ENCODE measurements at places on chromosomes 6 and 20.

DNA sequence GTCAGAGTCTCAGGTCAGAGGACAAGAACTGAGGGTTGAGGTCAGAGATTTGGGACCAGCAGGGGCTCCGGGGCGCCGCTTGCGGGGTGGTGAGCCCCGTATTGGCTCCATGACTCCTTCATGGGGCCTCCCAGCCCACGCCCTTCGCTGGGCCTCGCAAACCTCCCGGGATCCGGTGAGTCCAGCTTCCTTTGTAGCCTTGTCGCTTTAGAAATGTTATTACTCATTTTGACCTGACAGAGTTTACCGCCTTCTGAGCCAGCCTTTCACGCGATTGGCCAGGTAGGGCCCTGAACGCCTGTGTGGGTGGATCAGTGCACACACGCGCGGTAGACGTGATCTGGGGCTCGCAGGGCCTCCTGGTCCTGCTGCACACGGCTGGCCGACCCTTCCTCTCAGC is 181.1 kb downstream of the ERMARD start:
- no peak for DNase-seq

- DNase-seq, result no peak
Measured at GRCh38 chr6:9316831-9317230, 881.5 kb upstream of the SLC35B3 start.

- DNase-seq, result no peak
Measured at GRCh38 chr6:3280091-3280490, 21.3 kb downstream of the PSMG4 start.

DNA sequence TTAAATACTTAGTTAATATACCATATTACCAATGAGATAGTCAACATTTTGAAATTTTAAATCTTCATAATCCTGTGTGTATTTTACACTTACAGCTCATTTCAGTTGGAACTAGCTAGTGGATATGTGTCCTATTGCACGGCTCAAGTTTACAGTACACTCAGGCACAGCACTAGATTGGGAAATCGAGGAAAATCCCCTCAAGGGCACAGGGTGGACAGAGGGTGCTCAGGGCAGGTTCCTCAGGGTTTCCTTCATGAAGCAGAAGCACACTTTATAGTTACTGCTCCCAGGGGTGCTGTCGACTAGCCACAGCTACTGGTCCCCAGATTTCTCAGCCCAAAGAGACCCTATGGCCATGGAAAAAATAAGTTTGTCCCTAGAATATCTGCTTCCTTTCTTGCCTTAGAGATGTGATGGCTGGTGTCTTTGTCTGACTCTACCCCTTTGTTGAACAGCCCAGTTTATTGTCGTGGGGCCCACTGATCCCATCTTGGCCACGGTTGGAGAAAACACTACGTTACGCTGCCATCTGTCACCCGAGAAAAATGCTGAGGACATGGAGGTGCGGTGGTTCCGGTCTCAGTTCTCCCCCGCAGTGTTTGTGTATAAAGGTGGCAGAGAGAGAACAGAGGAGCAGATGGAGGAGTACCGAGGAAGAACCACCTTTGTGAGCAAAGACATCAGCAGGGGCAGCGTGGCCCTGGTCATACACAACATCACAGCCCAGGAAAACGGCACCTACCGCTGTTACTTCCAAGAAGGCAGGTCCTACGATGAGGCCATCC is 1.5 kb downstream of the BTN2A1 start:
- DNase-seq, result no peak

DNA sequence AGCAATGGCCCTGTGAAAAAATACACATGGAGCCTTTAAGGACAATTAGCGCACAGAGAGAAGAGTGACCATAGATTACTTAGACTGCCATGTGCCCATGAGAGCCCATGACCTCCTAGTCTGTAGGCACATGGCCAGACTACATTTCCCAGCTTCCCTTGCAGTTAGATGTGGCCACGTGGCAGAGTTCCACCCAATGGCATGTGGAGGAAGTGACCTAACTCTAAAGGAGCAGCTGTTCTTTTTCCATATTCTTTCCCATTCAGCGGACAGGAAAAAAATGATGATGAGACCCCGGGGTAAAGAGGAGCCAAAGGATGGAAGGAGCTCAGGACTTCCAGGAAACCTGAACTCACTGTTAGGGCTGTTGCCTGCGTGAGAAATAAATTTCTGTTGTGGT is 116.6 kb downstream of the CBLN4 start:
- DNase-seq, result no peak

DNA sequence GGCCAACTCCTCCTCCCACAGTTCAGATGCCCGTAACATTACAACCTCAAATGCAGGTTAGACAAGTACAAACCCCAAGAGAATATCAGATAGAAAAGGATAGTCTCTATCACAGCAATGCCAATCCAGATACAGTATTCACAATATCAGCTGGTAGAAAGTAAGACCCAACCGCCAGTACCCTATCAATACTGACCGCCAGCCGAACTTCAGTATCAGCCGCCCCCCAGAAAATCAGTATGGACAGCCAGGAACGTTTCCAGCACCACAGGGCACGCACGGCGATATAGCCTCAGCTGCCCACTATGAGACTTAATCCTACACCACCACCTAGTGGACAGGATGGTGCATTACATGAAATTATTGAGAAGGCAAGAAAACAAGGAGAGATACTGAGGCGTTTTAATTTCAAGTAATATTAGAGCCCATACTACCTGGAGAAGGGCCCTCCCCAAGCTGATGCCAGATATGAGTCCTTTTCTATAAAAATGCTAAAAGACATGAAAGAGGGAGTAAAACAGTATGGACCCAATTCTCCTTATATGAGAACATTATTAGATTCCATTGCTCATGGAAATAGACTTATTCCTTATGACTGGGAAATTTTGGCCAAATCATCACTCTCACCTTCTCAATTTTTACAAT is 17.6 kb upstream of the EIF2S2 start:
- DNase-seq, result peak; percentile 82

GRCh38 chr6:119873107-119873506 is 523.5 kb upstream of the MAN1A1 start:
- DNase-seq, result no peak

DNA sequence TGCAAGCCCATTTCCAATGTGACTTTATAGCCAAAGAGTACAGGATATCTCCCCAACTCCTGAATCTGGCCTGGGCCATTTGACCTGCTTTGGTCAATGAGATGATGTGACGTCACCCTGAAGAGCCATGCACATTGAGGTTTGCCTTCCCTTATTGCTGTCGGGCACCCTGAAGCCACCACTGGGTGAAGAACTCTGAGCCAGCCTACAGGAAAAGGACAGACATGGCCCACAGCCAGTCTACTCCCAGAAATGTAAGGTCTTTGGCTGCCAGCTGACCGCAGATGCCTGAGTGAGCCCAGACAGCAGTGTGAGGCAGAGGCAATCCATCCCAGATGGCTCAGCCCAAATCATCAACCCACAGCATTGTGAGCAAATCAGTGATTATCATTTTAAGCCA is 3.7 kb upstream of the SYNDIG1 start:
- DNase-seq, result no peak

DNA sequence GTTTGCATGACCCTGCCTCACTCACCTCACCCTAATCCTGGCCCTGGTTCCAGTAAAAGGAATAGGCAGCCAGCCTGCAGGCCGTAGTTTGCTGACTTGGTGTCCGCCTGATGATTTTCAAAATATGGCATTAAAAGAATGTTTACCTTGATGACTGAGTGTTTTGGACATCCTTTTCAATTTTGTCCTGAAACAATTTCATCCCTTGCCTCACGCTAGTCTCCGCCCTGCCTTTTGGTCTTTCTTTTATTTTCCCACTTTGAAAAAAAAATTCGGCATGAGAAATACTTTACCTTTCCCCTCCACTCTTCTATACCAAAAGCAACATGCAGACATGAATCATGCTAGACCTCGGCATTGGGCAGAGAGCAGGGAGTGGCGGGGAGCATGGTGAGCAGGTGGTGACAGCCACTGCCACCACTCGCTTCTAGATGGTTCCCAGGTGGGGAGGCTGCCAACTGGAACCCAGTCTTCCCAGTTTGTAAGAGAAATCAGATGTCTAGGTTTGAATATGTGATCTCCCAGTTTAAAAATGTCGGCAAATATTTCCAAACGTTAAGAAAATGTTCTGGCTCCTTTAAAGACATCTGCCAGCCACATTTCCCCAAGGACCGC is 9.4 kb downstream of the CD40 start:
- DNase-seq, result no peak

GRCh38 chr6:139355777-139356445 is 18.5 kb downstream of the CITED2 start:
- DNase-seq, result no peak

DNA sequence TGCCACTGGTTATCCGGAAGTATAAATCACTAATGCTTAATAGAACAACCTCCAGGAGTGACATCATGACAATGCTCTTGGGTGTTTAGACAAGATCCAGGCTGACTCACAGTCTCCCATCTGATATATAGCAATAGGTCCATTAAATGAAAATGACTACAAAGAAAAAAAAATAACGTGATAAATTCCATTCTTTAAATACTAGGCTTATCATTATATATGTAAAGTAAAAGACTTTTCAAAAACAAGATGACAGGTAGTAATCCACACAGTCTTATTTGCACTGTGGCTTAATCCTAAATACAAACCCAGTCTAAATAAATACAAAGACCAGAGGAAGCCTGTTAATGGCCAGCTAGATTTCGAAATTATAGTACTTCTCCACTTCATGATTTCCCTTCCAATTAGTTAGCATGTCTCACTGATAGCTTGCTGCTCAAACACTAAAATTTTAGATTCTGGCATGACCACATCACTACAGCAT is 149.1 kb upstream of the BEND3 start:
- no peak for DNase-seq

DNA sequence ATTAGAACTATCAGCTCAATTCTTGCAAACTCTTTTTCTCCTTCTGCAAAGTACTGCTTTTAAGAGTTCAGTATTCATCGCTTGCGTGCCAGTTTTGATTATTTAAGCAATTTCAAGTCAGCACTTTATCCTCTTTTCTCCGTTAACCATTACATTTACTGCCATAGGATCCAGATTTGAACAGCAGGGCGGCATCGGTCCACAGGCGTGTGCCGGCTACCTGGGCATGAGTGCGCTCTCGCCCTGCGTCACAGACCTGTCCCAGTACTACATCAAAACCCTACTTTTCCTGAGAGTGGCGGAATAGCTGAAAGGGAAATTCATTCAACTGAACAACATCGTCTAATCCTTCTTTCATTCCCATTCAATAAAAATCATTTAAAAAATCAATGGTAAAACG is 53.4 kb downstream of the MYLK4 start:
- no peak for DNase-seq

GRCh38 chr6:6270948-6271535 is 49.4 kb downstream of the F13A1 start:
- no peak for DNase-seq

DNA sequence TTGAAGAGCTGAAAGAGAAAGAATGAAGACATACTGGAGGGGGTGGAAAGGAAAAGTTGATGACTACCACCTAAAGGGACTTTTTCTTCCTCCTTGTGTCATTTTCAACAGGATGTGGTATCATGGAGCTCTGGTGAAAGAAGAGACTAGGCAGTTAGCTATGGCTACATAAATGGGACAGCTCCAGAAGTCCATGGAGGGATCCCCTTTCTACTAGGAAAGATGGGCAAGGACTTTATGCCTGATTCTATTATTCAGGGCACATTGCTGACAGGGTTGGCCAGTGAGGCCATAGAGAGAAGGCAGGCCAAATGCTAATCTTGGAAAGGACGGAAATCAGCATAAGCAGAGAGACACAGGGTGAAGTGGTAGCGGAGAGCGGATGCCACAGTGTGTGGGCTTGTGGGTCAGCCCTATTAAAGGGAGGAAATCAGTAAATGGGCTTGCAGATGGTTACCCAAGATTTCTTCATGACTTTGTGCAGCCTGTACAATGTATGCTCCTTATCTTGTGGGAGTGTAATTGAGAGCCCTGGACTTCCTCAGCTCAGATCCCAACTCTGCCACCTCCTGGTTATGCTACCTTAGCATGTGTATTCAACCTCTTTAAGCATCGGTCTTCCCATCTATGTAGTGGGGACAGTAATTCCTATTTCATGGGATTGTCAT is 77.4 kb upstream of the TMEM170B start:
- no peak for DNase-seq

- DNase-seq, result no peak
Measured at GRCh38 chr6:35260591-35261570, 1.3 kb downstream of the ZNF76 start.

GRCh38 chr6:149153100-149153499 is 164.4 kb upstream of the TAB2 start:
- no peak for DNase-seq

GRCh38 chr20:62246872-62247652 is 8.7 kb downstream of the OSBPL2 start:
- DNase-seq, result no peak

GRCh38 chr6:157682856-157683481 is 140.1 kb upstream of the SNX9 start:
- DNase-seq, result no peak

GRCh38 chr6:73340048-73340447 is 14.0 kb downstream of the DPPA5 start:
- DNase-seq, result no peak

GRCh38 chr6:168042426-168043192 is 36.4 kb downstream of the FRMD1 start:
- DNase-seq, result no peak

DNA sequence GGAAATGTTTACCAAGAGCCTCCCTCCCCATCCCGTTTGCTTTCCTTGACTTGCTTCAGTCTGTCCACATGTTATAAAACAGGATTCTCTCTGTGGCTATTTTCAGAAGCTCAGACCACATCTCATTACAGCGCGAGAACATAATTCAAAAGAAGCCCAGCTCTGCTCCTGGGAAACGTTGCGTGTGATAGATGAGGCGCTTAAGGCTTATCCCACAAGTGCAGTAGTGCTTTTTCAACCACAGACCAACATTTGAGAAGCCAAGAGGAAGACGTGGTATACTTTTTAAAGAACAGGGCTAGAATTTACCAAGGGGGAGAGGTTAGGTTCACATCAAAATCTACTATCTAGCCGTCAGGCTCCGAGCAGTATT is 239.5 kb downstream of the SLC24A3 start:
- DNase-seq, result no peak

- DNase-seq, result no peak
Measured at GRCh38 chr6:44219053-44219814, 2.5 kb downstream of the MYMX start.

- no peak for DNase-seq
Measured at GRCh38 chr6:47334334-47334733, 24.6 kb upstream of the TNFRSF21 start.

DNA sequence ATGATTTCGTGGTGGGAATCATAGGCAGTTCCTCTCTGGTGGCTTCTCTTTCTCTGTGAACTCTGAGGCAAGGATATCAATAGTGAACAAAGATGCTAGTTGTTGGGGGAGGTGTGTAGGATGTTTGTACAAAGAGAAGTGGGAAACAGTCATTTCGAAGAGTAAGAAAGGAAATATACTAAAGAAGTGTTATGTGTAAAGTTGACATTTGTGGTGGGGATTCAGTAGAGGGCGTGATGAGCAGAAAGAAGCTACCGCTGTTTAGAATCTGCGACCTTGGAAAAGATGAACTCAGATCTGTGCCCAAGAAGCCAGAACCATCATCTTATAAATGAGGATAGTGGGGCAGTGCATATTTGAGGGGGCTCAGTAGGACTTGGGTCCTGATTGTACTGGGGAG is 11.4 kb downstream of the SLC35F1 start:
- DNase-seq, result no peak

- DNase-seq, result no peak
Measured at GRCh38 chr6:66538551-66539135, 831.6 kb upstream of the EYS start.

Measured in NCI-H460 (cell line).